Stimulated activated CD8-positive, alpha-beta memory T cell treated with anti-CD3 and anti-CD28 coated beads, Interleukin-4, amount 100 ng/mL, for 24 hours (primary cell): ENCODE measurements at places on chromosomes 4 and X.

GRCh38 chrX:20352504-20352903, 85.8 kb upstream of the RPS6KA3 start:
- no peak for DNase-seq

GRCh38 chr4:61919561-61919960, 719.4 kb downstream of the ADGRL3 start:
- DNase-seq = no peak

GRCh38 chr4:148442832-148443511, 758 bp upstream of the NR3C2 start:
- DNase-seq = no peak

DNA sequence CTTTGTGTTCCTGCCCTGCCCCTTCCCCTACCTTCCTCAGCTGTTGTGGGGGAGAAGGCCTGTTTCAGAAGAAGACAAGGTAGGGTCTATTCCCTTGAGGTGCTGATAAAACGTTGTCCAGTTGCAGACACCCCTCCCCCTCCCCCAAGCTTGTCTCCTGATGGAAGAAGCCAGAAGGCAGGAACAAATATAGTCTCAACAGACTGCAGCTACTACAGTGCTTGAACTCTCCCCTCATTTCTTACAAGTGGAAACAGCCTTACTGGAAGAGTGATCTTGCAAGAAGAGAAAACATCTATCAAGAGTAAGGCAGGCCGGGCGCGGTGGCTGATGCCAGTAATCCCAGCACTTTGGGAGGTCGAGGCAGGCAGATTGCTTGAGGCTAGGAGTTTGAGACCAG, 11.0 kb upstream of the MAP7D3 start:
- DNase-seq = no peak

DNA sequence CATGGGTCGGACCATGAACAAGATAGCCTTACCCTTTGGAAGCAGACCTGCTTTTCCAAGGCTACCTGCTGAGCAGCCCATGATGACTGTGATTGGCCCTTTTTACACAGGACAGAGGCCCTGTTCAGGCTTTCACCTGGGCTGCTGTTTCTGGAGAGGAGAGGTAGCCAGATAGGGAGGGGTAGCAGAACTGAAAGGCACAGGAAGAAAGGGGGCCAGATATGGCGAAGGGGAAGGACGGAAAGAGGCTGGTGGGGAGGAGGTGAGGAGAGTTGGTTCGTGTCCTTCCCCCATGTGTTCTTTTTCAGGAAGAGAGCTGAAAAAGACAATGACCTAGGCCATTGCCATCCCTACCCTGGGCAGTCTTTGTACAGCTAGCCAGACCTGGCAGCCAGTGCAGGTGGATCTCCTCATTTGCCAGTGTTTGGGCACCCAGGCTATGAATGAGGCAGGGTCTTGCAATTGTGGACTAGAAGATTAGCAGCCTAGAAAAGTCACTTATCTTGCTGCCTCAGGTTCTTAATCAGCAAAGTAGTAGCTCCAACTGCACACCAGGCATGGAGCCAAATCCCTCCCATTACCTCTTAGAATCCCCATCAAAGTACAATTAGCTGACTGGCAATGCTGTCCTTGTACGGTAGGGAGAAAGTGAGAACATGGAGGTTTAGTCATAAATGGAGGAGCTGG, 139.6 kb downstream of the AMMECR1 start:
- no peak for DNase-seq

GRCh38 chr4:5808081-5808741, 84.7 kb downstream of the CRMP1 start:
- no peak for DNase-seq

DNA sequence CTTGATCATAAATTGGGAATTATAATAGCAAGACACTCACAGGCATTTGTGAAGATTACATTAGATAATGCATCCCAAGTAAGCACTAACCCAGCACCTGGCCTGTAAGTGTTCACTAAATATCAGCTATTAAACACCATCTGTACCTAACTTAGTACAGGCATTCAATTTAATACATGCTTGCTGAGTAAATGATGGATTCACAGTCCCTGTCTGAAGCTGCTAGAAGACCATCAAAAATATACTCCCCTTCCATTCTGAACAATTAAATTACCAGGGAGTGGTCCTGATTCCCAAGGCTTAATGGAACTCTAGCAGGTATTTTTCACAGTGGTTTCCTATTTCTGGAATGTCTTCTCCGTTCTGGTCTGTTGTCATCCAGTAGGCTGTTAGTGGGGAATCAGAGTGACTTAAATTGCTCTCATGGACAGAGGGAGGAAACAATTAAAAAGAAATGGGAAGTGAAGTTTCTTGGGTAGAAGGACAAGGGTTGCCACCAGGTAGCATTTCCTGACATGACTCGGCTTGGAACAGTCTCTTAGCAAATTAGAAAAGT, 233.9 kb downstream of the PTTG2 start:
- no peak for DNase-seq
